ENCODE measurements at places on chromosomes 5 and 9.

DNA sequence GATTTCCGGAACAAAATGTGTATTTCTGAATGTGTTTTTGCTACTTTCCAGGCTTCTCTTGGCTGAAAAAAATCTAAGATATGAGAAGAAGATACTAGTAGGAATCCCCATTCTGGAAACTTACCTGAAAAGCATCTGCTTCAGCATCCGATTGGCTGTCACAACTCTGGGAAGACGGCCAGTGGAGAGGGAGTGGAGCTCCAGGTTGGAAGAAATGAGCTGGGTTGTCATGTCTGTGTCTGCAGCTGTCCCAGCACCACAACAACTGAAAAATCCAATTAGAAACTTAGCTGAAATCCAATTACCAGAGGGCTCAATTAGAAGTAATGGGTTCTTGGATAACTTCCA, 3.0 kb downstream of the PSMB7 start:
- no peak for DNase-seq

- DNase-seq = no peak
Measured at GRCh38 chr5:14552017-14552416, 29.6 kb upstream of the OTULINL start.

GRCh38 chr5:83095957-83096539, 18.7 kb downstream of the XRCC4 start:
- no peak for DNase-seq

DNA sequence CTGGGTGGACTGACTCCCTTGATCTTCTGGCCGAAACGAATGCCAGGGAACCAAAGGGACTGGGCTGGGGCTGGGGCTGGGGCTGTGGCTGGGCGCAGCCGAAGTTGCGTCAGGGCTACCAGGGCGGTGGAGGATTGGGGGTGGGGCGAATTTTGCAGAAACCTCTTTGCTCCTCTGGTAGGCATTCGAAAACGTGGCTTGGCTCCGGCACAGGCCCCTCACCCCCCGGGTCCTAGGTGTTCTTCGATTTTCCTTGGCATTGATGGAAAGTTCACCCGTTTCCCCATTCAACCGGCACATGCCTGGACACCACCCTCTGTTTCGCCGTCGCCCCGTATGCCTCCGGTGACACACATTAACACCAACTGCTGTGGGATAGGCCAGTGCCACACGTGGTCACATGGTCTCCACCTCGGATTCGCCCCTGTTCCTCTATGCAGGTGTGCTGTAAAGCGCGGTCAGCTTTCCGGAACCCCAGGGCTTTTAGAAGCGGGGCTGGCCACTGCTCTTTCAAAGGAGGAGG, 477.1 kb downstream of the SPATA31A7 start:
- DNase-seq = no peak

- no peak for DNase-seq
Measured at GRCh38 chr5:178535299-178536175, 54.7 kb downstream of the COL23A1 start.

DNA sequence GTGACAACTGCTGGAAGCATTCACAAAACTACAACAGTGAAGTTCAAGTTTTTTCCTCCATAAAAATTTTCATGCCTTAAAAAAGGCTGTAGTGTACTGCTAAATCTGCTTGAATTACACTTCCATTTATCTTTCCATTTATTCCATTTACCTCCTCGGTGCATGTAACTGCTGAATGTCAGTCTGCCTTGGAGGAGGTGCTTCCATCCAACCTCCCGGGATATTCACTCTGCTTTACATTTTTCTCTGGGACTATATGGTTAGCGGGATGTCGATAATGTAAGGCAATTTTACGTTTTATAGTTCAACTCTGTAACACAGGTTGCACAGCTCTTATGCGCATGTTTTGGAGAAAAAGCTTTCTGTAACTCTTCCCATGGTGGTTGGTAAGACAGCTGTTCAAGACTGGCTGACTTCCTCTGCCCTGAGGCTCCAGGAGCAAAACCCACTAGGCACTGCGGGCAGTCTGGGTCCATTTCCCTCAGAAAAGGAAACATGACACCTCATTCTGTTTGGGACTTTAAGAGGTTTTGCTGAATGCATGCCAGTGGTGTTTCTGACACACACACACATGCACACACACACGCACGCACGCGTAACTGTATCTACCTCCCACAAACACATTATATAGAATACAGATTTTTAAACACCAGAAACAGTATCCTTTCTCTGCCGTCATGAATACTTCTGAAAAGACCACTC, 66.1 kb downstream of the SPTLC1 start:
- DNase-seq = no peak

DNA sequence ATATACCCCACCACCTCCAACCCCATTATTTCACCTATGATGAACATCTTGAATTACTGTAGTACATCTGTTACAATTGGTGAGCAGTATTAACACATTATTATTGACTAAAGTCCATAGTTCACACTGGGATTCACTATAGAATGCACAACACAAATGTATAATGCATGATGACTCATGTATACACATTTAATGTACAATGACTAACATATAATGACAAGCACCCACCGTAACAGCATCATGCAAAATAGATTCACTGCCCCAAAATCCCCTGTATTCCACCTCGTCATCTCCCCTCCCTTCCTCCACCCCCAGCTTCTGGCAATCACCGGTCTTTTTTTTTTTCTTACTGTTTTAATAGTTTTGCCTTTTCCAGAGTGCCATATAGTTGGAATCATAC, 47.1 kb upstream of the NEK6 start:
- DNase-seq = no peak

GRCh38 chr5:36298552-36298951, 3.1 kb downstream of the RANBP3L start:
- DNase-seq = no peak

GRCh38 chr9:22103685-22104575, 94.8 kb upstream of the CDKN2B start:
- DNase-seq = no peak

DNA sequence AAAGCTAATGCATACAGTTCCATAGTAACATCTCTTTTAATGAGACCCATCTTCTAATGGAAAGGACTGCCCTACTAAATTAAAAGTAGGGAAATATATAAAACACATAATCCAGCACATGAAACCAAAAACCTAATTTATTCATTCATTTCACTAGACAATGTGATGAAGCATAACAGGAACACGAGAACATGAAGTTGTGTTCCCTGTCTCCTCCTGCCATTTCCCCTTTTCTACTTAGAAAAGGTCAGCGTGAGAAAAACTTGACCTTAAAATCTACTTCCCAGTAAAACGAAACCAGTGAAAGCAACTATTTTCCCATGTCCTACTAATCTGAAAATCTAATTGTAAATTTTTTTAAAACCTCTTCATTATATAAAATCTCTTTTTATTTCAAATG, 847.5 kb downstream of the TLE1 start:
- no peak for DNase-seq

- no peak for DNase-seq
Measured at GRCh38 chr5:78339617-78340436, 20.6 kb upstream of the SCAMP1 start.

DNA sequence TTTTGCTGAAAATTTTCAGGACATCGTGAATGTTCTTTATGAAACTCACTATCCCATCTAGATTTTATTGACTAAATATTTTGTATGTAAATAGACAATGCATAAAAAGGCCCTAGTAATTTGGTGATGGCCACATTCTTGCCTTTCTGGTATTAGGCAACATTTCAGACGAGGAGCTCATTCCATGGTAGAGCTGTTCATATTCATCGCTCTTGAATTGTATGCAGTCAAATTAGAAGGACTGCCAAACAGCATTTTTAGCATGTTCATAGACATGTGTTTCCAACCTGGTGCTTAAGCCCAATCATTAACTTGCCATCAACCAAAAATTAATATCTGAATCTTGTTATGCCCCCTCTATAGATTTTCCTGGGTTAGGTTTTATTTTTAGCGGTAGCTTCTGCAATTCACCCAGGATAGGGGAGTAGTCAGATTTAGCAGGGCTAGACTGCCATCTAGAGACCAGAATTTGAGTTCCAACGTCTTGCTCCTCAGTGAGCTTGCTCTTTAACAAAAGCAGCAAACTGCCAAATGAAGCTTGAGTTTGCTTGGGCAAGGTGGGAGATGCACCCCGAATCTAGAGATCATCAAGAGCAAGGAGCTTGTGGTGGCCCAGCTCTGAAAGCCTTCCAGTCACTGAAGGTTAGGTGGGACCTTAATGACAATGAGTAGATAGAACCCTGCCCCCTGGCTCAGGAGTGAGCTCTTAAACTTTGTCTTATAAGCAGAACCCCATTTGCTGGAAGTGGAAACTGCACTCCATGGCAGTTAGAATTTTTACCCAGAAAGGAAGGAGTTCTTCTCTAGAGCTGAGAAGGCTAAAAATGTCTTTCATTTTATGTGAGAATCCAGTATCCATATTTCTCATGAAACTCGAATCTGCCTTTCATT, 456.2 kb downstream of the RASEF start:
- no peak for DNase-seq

DNA sequence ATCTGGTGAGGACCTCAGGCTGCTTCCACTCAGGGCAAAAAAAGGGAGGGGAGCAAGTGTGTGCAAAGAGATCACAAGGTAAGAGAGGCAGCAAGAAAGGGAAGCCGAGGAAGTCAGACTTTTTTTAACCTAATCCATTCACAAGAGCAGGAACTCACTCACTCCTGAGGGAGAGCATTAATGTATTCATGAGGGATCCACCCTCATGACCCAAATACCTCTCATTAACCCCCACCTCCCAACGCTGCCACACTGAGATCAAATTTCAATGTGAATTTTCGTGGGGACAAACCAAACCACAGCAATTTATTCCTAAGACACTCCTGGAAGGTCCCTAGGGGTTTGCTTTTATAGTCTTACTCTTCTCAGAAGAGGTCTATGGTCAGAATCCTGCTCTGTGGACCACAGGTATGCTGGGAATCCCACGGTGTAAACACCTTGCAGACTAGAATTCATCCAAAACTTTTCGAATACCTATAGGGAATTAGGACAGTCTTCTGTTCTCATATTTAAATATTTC, 108.7 kb downstream of the HSD17B3 start:
- no peak for DNase-seq

- no peak for DNase-seq
Measured at GRCh38 chr9:127835991-127836516, 18.4 kb downstream of the ENG start.

DNA sequence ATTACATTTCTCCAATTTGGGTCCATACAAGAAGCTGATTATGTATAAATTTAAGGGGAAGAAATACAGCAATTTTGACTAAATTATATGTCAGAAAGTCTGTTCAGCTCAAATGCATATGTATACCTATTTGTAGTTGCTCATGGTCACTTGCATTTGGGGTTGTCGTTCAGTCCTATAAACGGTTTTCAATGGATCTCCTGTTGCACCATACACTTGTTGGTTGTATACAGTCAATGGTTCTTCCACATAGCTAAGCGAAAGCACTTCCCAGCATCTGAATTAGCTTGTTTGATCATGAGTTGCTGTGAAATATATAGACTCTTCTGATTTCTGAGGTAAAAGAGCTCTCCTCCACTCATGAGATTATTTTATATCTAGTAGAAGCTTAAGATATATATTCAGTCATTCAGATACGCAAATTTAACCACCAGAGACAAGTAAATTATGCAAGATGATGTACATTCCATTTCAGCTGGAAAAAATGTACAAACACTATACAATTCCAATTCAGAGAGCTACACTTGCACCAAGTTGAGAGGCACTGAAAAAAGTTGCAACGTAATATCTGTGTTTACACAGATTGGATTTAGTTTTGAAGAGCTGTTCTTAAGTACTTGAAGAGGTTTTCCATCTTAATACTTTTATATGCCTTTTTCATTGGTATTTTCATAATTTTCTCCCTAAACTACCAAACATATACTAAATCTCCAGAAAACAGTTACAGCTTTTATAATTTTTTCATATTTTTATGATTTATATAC, 64.4 kb upstream of the POU5F2 start:
- DNase-seq = no peak

DNA sequence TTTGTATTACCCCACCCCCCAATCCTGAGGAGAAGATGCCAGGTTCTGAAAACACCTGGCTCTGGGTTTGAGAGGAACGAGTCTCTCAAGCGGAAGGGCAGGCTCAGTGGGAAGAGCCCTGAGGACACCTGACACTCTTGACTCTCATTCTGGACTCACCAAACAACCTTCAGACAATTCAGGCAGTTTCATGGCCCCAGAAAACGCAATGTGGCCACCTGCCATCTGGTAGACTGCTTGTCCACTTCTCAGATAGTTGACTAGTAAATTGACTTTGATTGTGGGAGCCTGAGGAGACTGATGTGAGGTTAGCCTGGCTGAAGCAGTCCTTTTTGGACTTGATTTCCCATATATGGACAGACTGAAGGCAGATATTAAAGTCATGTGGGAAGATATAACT, 117.5 kb upstream of the FSTL4 start:
- DNase-seq = no peak

DNA sequence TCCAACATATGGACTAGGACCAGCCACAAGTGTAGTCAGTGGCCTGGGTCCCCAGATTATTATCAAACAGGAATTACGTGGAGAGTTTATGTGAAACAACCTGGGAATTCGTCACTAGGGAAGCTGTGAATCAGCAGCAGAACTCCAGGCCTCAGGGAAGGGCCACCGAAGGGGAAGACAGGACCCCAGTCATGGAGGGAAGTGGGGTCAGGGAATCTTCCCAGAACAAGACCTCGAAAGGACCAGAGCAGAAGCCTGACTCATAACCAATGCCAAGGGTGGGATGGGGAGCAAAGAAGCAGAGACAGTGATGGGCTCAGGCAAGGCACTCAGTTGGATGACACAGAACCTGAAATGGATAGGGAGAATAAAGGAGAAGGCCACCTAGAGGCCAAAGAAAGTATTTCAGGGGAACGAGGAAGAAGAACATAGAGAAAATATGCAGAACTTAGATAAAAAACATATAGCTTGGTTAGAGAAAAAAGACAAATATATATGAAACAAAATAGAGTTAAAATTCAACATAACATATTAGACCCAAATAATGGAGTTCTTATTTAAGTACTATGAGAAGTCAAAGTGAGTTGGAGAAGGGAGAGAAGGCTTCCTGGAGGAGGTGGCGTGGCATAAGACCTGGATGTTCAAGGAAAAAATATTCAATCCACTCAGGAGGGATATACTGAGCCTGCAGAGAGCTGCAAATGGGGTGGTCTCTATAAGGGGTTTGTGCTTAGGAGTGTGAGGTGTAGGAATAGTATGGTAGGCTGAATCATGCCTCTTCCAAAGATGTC, 66.7 kb upstream of the CAST start:
- no peak for DNase-seq

- DNase-seq = peak; percentile 71
Measured at GRCh38 chr5:151924564-151925301, at the start of gene GLRA1. TSS of gene GLRA1 (minus strand) at chr5:151924851. CDS start at chr5:151924549, 302 bp downstream.

DNA sequence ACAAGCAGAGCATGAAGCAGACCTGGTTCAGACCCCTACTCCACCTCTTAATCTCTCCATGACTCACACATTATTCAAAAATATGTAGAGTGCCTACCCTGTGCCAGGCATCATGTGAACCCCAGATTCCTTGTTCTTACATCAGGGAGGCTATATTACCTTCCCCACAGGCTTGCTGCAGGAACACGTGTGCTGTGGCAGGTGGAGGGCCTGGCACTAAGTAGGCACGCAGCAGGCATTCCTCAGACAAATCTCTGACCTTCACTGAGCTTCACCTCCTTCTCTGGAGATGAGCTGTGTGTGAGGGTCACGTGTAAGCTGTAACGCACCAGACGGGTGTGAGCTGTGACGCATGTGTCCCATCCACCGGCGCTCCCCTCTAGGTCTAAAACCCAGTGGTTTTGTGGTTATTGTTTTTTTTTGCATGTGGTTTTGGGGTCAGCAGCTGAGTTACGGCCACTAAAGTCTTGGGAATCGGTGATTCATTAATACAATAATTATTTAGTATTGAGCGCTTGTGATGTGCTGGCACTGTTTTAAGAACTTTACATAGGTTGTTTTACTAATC, 30.3 kb downstream of the ANGPTL2 start:
- no peak for DNase-seq

Data from activated naive CD8-positive, alpha-beta T cell treated with anti-CD3 and anti-CD28 coated beads, Interleukin-2, amount 10 ng/mL, durations not matched to agents 7 days and 5 days (primary cell).